ENCODE measurements at places on chromosomes 12 and 14.

- no peak for DNase-seq
Measured at GRCh38 chr14:98997526-98998205, 274.3 kb downstream of the BCL11B start.

DNA sequence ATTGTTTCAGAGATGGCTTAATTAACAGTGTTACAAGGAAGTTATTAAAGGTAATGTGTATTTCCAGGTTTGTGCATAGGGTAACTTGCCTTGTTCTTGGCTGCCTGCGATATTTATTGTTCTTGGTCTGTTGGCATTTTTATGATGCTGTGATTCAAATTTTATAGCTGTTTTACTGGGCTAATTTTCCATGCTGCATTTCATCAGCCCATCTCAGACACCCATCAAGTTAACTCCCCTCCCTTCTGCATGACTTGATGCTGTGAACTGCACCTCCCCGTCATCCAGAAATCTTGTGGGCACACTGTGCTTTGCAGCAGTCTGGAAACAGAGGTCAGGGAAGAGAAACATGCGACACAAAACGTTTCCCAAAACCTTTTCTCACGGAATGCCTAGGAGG, 1049.2 kb downstream of the AACS start:
- no peak for DNase-seq

DNA sequence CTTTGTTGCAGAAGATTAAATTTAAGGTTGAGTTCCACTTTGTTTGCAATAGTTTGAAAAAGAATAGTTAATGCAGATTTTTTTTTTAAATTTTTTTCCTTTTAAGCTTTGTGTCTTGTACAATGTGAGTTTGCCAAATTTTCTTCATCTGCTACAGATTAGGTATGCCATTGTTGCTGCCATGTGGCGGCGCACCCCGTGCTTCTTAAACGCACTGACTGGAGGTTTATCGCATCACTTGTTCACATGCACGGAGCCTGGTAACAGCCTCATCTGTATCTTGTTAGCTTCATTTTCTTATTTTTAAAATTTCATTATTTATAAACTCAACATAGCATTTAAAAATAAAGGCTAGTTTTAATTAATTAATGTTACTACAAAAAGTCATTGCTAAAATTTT, 43.5 kb downstream of the ETNK1 start:
- DNase-seq = no peak

DNA sequence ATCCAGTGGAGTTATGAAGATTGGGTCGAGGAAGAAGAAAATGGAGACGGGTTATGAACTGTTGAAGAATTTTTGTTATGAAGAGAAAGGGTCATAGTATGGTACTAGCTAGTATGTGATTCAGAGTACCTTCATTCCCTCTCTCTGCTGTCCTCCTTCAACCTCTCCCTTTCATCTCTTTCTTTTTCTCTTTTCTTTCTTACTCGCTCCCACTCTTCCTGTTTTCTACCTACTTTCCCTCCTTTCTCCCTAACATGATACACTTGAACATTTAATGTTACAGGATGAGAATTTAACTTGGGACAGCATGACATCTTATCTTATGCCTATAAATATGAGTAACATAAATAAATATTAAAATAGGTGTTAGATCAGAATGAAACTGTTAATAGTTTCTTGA, 112.9 kb downstream of the CCDC91 start:
- DNase-seq = no peak

DNA sequence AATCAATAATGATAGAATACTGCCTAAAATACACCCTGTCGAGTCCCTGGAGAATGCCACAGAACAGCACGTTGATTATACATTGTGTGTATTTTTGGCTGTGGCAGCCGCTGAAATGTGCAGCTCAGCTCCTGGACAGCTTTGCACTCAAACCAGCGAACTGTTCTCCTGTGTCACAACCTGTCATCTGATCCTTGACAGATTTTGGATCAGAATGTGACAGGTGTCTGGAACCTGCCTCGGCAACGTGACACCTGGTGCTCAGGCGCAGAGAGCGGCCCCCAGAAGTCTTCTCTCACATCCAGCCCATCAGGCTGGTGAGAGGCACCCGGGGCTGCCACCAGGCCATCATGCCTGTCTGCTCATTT, 19.3 kb downstream of the MVK start:
- DNase-seq = no peak

GRCh38 chr12:42886160-42886559, 296.6 kb upstream of the PRICKLE1 start:
- DNase-seq = no peak

DNA sequence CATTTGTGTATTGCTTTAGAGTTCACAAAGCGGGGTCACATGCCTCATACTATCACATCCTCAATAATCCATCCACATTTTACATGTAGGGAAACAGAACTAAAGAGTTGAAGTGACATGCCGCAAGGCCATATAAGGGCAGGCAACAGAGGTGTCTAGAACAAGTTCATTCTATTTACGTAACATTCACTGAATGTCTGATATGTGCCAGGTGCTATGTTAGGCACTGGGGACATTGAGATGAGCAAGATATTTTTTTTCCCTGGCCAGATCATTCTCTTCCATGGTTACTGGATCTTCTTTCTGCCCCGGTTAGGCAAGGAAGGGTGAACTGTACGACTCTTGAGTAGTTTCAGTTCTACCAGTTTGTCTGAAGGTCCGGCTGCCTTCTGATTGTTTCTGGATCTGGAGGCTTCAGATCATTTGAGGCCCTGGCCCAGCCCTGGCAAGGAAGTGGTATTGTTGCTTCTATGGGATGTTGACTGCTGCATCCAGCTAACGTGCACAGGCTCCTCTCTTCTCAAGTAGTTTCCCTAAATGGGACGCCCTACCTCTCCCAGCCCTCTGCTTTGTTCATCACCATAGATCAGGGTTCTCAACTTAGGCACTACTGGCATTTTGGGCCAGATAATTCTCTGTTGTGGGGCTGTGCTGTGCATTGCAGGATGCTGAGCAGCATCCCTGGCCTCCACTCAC, 12.1 kb downstream of the GPATCH2L start:
- no peak for DNase-seq

GRCh38 chr12:52214421-52214802, 18.6 kb upstream of the KRT7 start:
- DNase-seq = no peak

GRCh38 chr12:10033783-10034545, 3.5 kb downstream of the CLEC9A start:
- no peak for DNase-seq

GRCh38 chr14:72594099-72594901, 299.6 kb downstream of the DPF3 start:
- DNase-seq = no peak

DNA sequence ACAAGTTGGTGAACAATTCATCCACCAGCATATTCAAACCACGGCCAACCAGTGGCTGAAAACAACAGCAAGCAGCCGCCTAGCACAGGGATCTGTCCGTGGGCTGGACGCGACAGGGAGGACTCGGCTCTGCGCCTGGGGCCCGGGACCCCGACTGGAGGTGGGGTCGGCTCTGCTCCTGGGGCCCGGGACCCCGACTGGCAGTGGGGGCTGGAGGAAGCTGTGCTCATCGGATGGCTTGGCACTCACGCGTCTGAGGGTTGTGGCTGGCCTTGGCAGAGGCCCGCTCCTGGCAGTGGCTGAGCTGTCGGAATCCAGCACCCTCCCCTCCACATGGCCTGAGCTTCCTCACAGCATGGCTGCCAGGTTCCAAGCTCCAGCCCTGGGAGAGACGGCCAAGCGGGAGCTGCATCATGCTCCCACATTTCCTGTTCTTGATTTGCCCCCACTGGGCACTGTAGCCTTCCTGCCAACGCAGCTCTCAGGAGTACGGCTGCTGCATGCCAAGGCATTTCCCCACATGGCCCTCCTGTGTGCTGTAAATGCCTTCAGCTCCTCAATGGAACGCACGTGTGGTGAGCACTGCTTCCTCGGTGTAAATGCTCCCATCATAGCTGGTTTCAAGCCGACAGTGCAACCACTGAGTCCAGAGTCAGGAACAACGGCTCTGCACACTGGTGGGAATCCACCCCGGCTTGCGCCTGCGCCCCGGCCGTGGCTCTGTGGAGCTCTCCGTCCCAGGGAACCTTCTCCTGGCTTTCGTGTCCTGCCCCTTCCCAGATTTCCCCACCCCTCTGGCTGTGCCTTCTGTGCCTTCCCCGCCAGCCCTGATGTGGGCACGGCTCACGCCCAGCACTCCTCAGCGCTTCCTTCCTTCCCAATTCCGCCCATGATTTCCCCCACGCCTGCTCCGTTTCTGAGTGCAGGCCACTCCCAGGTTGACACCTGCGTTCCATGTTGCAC, 7.3 kb upstream of the GALNT9 start:
- DNase-seq = no peak

DNA sequence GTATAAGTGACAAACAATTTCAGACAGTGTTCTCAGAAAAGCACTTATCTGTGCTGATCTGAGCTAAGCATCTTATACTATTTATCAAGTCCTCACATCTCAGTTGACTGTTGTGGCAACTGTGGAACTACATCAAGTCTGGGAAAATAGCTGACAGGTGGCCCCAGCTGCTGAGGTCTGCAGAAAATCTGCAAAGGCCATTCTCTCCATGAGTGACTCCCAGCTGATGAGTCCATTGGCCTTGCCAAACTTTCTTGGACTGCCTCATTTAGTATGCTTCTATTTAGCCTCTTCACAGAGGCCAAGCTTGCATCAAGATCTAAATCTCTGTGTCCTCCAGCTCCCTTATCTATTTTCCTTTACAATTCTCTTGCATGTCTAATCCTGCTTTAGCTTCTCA, 174.5 kb upstream of the RBM19 start:
- DNase-seq = no peak

DNA sequence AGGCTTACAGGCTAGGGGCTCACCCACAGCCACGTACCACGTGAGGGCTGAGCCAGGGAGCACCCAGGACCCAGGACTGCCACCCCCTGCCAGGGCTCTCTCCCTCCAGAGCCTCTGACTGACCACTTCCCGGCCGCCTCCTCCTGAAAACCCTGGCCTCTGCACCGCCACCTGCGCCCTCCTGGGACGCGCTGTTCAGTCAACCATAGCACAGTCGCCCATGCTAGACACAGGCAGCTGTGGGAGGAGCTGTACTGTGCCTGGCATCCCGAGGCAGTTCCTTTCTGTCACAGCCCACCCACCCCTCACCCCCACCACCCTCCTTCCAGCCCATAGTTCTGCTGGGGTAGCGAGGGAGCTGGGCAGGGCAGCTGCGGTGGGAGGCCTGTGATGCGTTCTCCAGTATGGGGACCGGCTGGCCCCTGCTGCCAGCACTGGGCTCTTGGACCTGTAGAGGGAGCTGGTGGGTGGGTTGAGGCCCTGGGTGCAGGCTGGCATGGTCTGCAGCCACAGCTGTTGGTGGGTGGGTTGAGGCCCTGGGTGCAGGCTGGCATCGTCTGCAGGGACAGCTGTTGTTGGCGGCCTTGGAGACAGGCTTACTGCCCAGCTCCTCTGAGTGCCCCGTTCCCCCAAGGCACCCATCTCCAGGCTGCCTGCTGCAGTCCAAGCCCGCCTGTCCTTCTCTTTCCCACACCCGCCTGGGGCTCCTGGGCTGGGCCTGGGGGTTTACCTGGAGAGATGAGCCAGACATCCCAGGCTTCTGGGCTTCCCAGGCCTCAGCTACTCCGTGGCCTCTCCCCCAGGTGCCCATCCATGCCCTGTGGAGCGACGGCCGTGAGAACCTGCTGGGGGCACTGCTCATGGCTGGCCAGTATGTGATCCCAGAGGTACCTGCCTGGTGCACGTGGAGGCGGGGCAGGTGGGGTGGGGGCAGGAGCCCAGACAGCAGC, 11.5 kb downstream of the ASPG start:
- DNase-seq = no peak

GRCh38 chr12:4148418-4149056, 125.0 kb upstream of the CCND2 start:
- DNase-seq = no peak

- DNase-seq = no peak
Measured at GRCh38 chr12:52275686-52276085, 1.2 kb downstream of the KRT86 start.

- DNase-seq = no peak
Measured at GRCh38 chr14:65156568-65157366, 54.5 kb upstream of the MAX start.

GRCh38 chr14:31949709-31950108, 127.4 kb upstream of the ARHGAP5 start:
- DNase-seq = no peak

- no peak for DNase-seq
Measured at GRCh38 chr12:63814146-63814772, 30.2 kb upstream of the SRGAP1 start.

- no peak for DNase-seq
Measured at GRCh38 chr14:99478128-99478527, 2.5 kb downstream of the SETD3 start.

GRCh38 chr12:57418255-57418654, 12.6 kb downstream of the R3HDM2 start:
- DNase-seq = no peak

GRCh38 chr12:2490831-2491230, 303.9 kb upstream of the FKBP4 start:
- no peak for DNase-seq

- no peak for DNase-seq
Measured at GRCh38 chr14:97415907-97416306, 618.7 kb downstream of the VRK1 start.

GRCh38 chr12:23424685-23425084, 524.8 kb downstream of the SOX5 start:
- DNase-seq = no peak

- no peak for DNase-seq
Measured at GRCh38 chr14:81737938-81738337, 204.3 kb upstream of the SEL1L start.

GRCh38 chr14:101477648-101478047, 83.6 kb upstream of the DIO3 start:
- DNase-seq = no peak

GRCh38 chr14:23364164-23365035, 572 bp downstream of the EFS start:
- no peak for DNase-seq

DNA sequence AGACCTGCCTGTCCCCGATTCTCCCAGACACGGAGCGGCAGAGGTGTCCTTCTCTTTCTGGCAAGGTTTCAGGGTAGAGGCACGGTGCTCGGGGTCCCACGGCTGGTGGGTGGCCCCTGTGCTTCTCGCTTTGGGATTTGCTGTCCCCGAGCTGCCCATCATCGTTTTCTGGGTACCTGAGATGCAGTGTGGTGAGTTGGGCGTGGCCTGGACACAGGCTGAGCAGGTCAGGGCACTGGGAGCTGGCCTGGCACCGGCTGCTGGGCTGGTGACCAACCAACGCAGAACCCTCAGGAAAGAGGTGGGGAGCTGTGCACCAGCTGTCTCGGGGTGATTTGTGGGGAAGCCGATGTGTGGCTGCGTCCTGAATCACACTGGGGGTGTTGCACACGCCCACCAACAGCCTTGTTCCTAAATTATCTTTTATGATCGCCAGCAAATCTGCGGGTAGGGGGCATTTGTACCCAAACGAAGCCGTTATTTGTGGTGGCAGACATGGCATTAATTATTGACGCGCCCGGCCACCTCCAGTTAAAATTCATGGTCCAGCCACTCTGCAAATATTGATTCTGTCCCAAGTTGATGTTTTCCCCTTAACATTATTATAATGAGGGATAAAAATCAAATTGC, 61.0 kb downstream of the KIF26A start:
- DNase-seq = no peak

GRCh38 chr12:16833376-16834015, 227.5 kb upstream of the LMO3 start:
- DNase-seq = no peak

GRCh38 chr12:128316078-128316477, 49.1 kb downstream of the TMEM132C start:
- no peak for DNase-seq

All from brain pericyte (primary cell).